ENCODE measurements at places on chromosomes 12 and 14.
A peak's percentile ranks its signal among the peaks of the same experiment; 100 is the strongest.

DNA sequence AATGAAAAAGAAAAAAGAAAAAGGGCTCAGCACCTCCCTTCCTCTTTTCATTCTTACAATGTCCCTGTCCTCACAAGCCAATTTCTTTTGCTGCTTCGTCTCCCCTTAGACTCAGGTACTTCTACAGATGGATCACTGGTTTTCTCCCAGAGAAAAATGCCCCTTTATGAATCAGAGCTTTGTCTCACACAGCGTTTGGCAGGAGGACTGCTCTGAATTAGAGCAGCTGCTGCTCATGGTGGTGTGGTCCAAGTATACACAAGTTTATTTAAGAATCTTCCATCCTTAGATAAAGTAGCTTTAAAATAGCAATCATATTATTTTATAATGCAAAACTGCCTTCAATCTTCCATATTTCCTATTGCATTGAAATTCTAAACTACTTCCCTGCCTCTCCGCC lies 80.3 kb downstream of the SLC8A3 start:
- DNase-seq = no peak

DNA sequence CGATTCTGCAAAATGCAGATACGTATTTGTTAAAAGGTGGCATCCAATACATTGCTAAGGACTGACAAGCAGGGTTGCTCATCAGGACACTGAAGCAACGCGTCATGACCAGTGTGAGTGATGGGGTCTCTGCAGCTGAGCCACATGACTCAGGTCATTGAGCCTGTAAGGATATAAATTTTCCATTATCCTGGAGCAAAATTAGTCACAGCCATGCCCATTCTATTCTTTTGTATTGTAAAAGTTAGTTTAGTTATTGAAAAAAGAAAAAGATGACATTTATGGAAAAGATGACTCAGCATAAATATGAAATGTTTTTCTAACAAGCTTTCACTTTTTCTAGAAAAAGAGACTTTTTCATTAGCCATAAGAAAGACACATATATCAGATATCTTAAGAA lies 268.0 kb upstream of the TMEM132C start:
- DNase-seq = no peak

DNA sequence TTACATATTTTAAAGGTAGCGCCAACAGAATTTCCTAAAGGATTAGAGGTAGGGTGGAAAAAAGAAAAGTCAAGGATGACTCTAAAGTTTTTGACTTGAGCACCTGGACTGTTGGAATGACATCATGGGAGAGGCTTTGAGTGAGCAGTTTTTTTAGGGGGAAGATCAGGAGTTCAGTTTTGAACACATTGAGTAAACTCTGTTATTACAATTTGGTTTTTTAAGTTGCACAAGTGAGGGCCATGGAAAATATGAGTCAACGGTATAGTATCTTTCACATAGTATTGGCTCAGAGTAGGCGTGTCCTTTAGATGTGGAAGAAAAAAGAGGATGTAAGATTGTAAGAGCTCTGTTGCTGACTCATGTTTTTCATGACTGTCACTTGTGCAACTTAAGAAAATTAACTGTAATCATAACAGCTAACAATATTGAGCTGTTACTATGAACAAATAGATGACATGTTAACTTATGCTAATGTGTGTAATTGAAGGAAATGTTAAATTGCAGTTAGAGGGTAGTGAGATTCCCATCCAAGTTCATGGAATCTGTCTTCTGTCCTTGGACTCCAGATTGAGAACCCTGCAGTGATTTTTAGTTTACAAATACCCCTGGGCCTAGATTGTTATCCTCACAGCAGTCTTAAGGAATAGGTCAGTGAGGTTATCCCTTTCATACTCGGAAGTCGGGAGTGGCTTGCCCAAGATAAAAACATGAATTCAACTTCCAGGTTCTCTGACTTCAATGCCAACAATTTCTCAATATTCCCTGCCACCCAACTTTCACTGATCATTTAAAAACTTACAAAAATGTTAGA lies 48.2 kb upstream of the ATP2B1 start:
- no peak for DNase-seq

- DNase-seq = no peak
Observed at GRCh38 chr14:101915871-101916815, 48.2 kb upstream of the DYNC1H1 start.

DNA sequence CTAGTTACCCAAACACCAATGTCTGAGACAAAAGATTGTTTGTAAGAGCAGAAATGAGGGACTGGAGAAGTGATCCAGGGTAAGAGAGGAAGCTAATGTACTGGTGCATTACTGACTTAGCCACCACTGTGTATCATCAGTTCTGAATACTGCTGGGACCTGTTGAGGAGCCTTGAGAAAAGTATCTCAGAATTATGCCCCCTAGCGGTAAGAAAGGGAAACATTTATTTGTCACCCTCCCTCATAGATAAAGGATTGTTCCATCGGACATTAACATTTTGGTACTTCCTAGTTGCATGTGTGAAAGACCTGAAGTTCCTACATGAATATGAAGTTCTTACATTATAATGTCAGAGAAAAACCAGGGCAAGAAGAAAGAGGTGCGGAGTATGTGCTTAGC lies 612.5 kb downstream of the FSCB start:
- peak; percentile 25 for DNase-seq

- DNase-seq = no peak
Observed at GRCh38 chr14:104979758-104980610, 1.8 kb upstream of the AHNAK2 start.

GRCh38 chr12:128312661-128313060 lies 45.7 kb downstream of the TMEM132C start:
- DNase-seq = no peak

DNA sequence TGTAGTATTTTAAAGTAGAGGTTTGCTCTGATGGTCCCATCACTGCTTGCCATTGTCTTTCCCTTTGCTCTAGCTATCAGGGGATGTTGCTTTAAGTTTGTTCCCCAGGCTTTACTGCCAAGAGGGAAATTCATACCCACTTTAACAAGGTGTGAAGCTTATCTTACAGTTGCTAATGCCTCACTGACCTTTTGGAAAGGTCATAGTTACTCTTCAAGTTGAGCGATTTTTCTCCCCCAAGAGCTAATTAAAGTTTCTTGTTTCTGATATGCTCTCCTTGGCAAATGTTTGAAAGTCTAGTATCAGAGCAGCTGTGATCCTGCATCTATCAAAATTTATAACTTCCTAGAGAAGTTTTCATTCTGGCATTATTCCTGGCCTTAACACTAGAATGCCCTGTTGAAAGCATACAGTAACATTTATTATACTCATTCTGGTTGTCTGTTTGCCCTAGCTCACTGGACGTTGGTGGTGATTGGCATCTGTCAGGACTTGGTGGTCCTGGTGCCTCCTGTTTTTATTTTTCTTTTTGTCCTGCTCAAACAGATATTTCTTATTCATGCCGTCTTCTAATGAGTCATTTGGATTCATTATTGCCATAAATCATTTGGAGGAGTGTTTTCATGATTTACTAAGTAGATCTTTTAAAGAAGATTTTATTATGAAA lies 8.1 kb downstream of the ATP2A2 start:
- no peak for DNase-seq

DNA sequence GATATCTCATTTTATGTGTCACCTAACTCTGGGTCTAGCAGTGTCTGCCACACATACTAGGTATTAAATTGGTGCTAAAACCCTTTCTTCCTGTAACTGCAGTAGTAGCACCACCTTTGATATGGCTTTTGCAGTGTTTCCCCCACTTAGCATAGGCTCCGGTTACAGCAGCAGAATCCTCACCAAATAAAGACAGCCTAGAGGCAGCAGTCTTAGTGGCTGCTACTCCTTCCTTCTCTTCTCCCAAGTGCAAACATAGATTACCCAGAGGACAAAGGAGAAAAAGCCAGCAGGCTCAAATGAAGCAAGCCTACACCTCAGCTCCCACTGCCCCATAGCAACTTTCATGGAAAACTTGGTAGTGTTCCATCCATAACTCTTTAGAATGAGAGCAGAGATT lies 30.1 kb upstream of the ABCC9 start:
- no peak for DNase-seq

DNA sequence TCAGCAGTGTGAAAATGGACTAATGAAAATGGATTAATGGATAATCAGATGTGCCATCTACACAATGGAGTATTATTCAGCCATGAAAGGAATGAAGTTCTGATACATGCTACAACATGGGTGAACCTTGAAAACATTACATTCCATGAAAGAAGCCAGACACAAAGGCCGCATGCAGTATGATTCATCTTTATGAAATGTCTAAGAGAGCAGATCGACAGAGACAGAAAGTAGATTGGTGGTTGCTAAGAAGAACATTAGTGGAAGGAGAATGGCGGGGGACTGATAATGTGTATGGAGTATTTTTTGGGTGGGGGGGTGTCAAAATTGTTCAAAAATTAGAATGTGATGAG lies 47.3 kb downstream of the PRKAB1 start:
- no peak for DNase-seq

DNA sequence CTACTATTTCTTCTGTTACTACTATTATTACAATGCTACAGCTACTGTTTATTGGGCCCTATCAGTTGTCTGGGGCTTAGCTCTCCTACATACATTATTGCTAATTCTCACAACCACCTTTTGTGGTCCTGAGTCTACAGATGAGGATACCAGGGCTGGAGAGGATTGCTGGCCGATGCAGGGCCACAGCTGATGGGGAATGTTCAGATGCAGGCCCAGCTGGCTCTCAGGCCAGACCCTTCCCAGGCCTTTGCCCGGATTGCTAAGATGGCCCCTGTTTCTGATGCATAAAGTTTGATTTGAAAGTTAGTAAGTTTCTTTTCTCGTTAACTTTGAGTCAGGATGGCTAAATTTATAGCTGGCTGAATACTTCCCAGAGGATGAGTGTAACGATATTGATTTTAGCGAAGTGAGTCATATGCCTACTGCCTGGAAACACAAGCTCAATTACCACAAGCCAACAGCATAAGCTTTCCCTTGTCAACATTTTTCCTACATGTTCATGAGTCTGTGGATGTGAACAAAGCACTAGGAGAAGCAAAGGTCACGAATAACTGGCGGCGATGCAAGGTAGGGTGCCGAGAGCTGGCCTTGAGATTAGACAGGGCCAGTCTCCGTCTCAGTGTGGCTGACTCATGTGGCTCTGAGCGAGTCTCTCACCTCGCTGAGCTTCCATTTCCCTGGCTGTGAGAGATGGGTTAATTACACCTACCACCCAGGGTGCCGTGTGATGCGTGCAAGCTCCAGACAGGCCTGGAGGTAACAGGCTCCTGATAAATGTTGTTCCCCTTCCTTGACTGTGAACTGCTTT lies 111.0 kb downstream of the BEGAIN start:
- peak; percentile 61 for DNase-seq

GRCh38 chr14:50619569-50620141 lies 48.5 kb downstream of the SAV1 start:
- peak; percentile 44 for DNase-seq

DNA sequence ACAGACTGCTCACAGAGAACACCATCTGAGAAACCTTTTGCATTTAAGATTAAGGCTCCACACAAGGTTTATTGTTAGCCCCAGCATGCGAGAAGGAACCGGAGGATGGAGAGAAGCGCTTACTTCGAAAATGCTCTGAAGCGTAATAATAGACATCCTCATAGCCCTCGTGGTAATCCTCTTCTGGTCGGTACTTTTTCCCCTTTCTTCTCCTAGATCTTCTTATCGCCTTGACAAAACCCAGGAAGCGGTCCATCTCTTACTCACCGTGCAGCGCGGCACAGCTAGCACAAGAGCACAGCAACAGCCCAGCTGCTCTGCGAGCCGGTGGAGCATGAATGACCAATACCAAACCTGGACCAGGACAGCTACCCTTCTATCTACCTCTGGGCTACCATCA lies 125.1 kb upstream of the GRIP1 start:
- peak; percentile 38 for DNase-seq

GRCh38 chr14:90296641-90297040 lies 35.1 kb downstream of the NRDE2 start:
- no peak for DNase-seq

DNA sequence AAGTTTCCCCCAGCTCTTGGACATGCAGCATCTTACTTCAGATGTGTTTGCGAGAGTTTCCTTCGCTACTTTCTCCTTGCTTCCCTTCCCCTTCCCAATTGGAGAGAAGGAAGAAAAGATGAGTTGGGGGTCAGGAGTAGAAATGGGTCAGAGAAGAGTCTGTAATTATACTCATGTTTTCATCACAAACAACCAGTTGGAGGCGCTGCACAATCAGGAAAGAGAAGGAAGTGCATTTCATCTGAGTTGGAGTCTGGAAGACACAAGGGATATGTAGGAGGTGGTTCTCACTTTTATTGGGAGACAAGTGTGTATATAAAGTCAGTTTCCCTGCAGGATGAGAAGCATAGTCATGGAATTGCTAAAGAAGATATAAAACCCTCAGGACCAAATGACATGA lies 31.3 kb upstream of the VSX2 start:
- DNase-seq = no peak

DNA sequence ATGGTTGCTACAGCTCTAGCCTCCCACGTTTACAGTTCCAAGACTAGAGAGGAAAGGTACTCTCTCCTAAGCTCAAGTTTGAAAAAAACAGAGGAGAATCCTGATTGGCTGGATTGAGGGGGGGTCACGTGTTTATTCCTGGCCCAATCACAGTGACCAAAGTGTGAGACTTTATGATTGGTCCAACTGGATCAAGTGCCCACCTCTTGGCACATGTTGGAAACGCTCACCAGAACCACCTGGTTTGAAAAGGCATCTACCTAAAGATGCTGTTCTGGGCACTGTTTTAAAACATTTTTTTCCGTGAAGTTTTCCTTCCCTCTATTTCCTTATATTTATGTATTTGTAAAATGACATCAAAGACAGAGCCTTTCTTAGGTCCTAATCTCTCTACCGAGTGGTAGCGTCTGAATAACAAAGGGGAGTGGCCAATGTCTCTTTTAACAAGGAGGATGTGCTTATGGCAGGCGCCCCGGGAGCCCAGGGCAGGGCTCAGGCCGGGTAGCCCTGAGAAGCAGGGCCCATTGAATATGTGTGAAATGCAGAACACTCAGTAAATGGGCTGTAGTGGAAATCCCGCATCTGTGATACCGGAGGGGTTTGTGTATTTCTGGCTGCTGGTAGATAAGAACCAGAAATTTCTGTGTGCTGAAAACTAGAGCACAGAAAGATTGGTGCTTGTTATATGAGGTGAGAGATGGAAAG lies 146.2 kb downstream of the ATP23 start:
- DNase-seq = no peak

GRCh38 chr12:123989168-123989567 lies 16.2 kb downstream of the ZNF664 start:
- no peak for DNase-seq

Data from HEK293T (cell line).